ENCODE measurements at places on chromosomes 2 and 18.

- no peak for DNase-seq
Observed at GRCh38 chr2:218983934-218984238, 1.1 kb downstream of the FEV start.

- peak; percentile 24 for DNase-seq
Observed at GRCh38 chr2:172281648-172282570, 145.5 kb upstream of the ITGA6 start.

- DNase-seq, result no peak
Observed at GRCh38 chr2:219266886-219267285, 12.3 kb upstream of the DNAJB2 start.

- DNase-seq, result peak; percentile 52
Observed at GRCh38 chr2:54015798-54016699, 45.3 kb upstream of the PSME4 start.

DNA sequence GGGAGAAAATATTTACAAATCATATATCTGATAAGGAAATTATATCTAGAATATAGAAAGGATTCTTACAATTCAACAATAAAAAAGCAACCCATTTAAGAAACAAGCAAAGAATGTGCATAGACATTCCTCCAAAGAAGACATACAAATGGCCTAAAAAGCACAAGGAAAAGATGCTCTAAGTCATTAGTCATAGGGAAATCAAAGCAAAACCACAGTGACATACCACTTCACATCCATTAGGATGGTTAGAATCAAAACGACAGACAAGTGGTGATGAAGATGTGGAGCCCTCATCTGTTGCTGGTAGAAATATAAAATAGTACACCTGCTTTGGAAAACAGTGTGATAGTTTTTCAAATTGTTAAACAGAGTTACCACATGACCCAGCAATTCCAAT, 48.2 kb downstream of the MAPRE2 start:
- DNase-seq, result no peak

DNA sequence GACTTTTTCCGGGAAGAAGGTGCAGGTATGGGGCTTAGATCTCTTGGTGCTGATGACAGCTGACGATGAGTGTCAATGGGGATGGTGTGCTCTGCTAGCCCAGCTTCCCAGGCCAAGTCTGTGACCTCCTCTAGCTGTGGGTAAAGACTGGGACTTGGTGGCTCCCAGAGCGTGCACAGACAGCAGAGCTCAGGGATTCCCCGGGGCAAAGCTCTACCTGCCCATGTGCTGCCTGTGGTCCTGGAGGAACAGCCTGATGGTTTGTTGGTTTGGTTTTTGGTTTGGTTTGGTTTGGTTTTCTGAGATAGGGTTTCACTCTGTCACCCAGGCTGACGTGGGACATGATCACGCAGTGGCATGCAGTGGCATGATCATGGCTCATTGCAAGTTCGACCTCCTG, 19.2 kb downstream of the ATP6V1B1 start:
- no peak for DNase-seq

DNA sequence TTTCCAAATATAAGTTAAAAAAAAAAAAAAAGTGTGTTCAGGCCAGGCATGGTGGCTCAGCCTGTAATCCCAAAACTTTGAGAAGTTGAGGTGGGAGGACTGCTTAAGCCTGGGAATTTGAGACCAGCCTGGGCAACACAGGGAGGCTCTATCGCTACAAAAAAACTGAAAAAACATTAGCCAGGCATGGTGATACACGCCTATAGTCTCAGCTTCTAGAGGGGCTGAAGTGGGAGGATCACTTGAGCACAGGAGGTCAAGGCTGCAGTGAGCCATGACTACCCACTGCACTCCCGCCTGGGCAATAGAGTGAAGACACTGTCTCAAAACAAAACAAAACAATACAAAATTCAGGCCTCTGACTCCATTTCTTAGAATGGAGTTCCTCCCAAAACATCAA, 9.2 kb downstream of the USP37 start:
- DNase-seq, result no peak

DNA sequence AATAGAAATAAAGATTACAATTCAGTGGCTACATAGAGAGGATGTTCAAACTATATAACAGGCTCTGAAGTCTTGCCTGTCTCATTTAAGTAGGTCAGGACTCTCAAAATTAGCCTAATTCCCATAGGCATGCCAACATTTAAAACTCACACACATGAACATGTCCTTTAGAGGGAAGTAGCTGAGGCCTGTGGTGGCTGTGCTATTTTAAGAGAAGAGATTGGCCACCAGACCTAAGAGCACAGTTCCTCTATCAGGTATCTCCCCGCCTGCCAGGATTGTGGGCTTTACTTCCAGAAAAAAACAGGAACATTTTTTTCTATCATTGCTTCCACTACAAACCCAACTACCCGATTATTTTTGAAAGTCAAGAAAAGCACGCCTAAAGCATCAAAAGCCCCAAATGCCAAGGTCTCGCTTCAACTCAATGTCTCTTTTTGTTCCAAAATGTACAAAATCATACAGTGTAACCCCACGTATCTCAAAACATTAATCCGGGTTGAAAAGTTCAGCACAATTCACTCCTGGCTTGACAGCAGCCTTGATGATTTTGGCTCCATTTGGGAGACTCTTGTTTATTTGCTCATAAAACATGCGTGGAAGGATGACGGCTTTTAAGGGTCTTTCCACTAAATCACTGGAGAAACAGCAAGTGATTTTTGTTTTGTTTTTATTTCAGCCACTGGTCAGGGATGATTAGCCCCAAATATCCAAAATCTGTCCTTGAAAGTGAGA, 15.3 kb downstream of the FHL2 start:
- no peak for DNase-seq

- no peak for DNase-seq
Observed at GRCh38 chr2:64287202-64287740, 143.1 kb upstream of the PELI1 start.

- no peak for DNase-seq
Observed at GRCh38 chr2:218880859-218881594, 375 bp downstream of the WNT10A start.

DNA sequence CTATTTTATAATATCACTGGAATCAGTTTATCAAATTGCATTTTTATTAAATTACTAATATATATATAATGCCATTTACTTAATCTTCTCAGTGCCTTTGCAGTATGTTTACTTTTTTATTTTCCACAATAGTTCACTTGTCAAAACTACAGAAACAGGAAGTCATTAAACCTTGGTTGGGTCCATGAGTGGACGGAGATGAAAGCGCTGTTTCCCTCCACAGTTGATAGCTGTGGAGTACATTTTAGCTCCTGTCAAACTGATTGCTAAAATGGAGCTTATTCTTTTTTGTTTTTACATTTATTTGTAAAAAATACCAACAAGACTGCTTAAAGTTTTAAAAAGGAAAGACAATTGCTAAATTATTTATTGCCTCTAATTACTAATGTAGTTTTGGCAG, 19.2 kb downstream of the MFF start:
- no peak for DNase-seq

DNA sequence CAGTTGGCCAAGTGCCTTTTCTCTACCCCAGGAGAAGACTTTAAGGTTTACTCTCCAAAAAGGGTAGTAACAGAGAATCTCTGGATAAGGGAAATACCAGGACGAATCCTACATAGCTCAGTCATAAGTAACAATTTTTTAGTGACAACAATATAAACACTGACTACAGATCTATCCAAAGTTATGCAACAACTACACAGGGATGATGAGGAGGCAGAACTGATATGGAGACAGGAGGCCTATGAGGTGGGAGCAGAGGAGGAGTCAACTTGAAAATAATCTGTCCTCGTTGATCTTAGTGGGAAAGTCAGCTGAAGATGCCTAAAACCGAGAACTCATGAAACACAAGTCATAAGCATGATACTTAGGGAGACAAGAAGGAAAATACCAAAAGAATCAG, 40.2 kb downstream of the SLC35F5 start:
- DNase-seq, result no peak

DNA sequence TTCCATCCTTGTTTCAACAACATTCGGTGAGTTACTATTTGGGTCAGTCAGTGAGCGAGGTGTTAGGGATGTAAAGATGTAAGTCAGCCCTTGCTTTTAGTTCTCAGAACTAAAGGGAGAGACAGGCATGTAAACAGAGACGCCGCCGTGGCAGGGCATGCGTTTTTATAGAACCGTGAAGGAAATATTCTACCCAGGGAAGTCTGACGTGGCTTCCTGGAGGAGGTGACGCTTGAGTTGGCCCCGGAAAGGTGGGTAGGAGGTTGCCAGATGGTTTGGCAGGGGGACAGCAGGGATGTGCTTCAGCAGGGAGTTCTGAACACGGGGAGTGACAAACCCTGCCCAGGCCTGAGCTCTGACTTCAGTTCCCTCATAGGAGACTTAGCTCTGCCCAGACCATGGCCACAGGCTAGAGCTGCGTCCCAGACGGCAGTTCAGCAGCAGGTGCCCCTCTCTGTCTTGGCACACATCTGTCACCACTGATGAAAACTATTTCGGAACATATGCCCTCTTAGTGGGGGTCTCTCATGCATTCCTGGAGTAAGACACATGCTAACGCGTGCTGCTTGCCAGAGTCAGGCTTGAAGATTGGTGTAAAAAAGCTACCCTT, 23.4 kb upstream of the RPL31 start:
- no peak for DNase-seq

GRCh38 chr2:236744281-236744705, 174.7 kb downstream of the ACKR3 start:
- peak; percentile 100 for DNase-seq

- no peak for DNase-seq
Observed at GRCh38 chr2:124112206-124112605, 87.1 kb downstream of the CNTNAP5 start.

GRCh38 chr2:26583381-26583911, 57.7 kb downstream of the CIB4 start:
- DNase-seq, result no peak

DNA sequence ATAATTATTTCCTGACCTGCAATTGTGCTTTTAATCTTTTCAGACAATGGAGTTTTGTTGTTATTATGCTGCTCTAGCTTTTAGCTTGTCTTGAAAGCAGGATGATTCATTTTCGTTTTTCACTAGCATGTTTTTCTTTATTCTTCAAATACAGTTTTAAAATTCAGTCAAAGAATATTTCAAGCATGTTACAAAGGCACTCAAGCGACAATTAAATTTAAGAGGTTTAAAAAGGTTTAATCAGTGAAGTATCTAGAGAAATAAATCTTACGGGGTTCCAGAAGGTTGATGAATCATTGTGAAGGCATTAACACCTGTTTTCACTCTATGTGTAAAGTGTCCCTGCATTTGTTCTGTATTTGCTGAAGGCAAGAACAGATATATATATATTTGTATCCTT, 390.7 kb upstream of the TMEFF2 start:
- DNase-seq, result no peak

GRCh38 chr2:151808258-151809072, 19.8 kb downstream of the ARL5A start:
- no peak for DNase-seq

DNA sequence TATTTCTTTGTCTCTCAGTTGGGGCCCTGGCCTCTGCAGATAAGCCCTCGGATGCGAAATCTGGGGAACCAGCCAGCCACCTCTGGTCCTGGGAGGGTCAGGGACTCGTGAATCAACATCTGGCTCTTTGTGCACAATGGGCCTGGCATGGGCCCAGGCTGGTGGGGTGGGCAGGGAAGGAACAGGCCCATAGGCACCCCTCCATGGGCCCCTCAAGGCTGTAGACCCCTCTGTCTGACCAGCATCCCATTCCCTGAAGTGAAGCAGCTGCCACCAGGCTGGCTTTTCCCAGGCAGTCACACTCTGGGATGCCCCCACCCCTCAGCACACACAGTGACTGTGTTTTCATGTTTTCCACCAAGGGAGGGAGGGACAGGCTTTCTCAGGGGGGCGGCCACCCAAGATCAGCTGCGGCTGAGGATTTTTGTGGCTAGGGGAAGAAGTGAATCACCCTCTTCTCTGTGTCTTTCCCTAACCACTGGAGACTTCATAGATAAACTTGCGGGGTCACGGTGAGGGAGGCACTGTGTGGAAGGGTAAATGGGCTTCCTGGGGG, 166.0 kb downstream of the AGAP1 start:
- DNase-seq, result peak; percentile 47

- DNase-seq, result no peak
Observed at GRCh38 chr2:199336546-199336945, 121.2 kb downstream of the SATB2 start.

Measured in fibroblast of skin of left biceps (primary cell).